Panc1 (cell line): ENCODE measurements at places on chromosomes 6 and 20.
A peak's percentile ranks its signal among the peaks of the same experiment; 100 is the strongest.

- H3K4me1 ChIP-seq: no peaks in the 10 kb centered on the region
- H3K4me3 ChIP-seq: no peak overlapping the region
- H3K27me3 ChIP-seq: no peaks in the 10 kb centered on the region
- no peaks in the 10 kb centered on the region for H3K36me3 ChIP-seq
These were observed 405.9 kb upstream of the SULF2 start for GRCh38 chr20:48191200-48191599.

DNA sequence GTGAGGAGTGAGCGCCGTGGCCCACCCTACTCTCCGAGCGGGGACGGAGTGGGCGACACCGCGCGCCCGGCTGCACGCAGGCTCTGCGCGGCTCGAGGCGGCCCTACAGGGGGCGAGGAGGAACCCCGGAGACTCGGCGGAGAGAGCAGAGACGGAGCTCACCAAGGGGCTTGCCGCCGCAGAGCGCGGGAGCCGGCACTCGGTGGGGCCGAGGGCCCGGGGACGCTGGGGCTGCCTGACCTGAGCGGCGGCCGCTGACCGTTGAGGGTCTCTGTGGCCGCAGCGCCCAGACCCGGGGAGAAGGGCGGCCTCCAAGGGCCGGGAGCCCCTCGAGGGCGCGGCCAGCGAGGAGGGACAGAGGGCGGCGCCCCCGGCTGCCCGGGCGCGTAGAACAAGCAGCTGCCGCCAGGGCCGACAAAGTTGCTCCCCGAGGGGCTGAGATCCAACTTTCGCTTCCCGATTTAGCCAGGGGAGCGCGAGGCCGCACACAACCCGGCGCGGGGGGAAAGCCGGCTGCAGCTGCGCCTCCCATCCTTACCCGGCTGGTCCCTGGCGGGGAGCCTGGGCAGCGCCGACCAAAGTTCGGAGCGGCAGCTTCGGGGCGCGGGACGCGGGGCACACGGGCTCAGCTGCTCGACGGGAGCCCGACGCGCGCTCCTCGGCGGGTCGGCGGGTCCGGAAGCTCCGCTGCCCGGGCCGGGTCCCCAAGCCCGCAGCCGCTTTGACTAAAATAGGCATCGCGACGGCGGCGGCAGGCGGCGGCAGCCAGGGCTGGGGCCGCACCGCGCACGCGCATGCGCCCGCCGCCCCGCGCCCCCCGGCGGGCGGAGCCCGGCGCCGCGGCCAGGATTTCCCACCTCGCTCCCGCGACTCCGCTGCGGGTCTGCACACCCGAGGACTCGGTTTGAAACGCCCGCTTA is 43.1 kb downstream of the POPDC3 start:
- H3K27ac ChIP-seq: peak overlapping the region; percentile 87
- H3K4me3 ChIP-seq: peak overlapping the region; percentile 76
- no peaks in the 10 kb centered on the region for H3K27me3 ChIP-seq
- no peak for DNase-seq

DNA sequence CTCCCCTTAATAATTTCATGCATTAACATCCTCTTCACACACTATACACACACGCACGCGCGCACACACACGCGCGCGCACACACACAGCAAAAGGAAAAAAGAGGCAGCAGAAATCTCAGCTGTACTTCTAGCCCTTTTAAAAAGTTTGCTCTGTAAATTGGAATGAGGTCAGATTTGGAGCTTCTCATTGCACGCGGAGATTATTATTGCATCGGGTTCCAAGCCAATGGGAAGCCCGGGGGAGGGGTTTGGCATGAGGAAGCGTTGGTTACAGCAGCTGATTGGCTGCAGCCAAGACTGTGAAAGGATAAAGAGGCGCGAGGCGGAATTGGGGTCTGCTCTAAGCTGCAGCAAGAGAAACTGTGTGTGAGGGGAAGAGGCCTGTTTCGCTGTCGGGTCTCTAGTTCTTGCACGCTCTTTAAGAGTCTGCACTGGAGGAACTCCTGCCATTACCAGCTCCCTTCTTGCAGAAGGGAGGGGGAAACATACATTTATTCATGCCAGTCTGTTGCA is at the start of gene SOX4:
Gene SOX4 (plus strand): TSS at position 340 of the 515 bp plus-strand sequence. CDS start 784 bp downstream, outside the sequence.
- H3K27ac ChIP-seq: peak within 1 kb of the TSS; percentile 96
- DNase-seq: peak; percentile 82
- no peaks in the 10 kb centered on the region for H3K27me3 ChIP-seq
- peak within 1 kb of the TSS; percentile 95 for H3K4me3 ChIP-seq
- H3K36me3 ChIP-seq: peaks cover 19% of the 10 kb centered on the region
- H3K4me1 ChIP-seq: peaks cover 25% of the 10 kb centered on the region

- 0 out of 2 replicates have a peak overlapping the region, but pooled peaks have one; percentile 2 for H3K27ac ChIP-seq
- no peak for DNase-seq
These were observed 166.5 kb downstream of the VEGFA start for GRCh38 chr6:43936476-43936875.

GRCh38 chr6:98335594-98335993 is 498.8 kb upstream of the POU3F2 start:
- no peak for DNase-seq
- no peak overlapping the region for H3K27ac ChIP-seq
- no peak overlapping the region for H3K4me3 ChIP-seq
- H3K36me3 ChIP-seq: no peaks in the 10 kb centered on the region
- no peaks in the 10 kb centered on the region for H3K4me1 ChIP-seq

DNA sequence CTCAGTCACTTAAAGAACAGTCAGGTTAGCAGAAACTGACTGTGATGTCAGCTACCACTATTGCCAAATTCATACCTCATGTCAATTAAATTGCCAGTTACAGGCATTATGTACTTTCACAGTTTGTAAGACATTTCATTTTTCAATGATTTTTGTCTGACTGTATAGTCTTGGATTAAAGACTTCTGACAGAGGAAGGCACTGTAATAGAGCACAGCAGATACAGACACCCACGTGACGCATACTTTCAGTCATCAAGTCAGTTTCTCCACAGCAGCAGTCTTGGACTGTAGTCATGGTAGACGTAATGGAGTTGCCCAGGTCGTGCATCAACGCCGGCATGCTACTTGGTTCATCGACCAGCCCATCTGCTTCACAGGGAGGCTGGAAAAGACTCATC is 29.5 kb upstream of the ELOVL5 start:
- H3K4me3 ChIP-seq: no peak overlapping the region
- no peak for DNase-seq
- H3K36me3 ChIP-seq: no peaks in the 10 kb centered on the region
- no peak overlapping the region for H3K27ac ChIP-seq
- H3K4me1 ChIP-seq: no peaks in the 10 kb centered on the region

DNA sequence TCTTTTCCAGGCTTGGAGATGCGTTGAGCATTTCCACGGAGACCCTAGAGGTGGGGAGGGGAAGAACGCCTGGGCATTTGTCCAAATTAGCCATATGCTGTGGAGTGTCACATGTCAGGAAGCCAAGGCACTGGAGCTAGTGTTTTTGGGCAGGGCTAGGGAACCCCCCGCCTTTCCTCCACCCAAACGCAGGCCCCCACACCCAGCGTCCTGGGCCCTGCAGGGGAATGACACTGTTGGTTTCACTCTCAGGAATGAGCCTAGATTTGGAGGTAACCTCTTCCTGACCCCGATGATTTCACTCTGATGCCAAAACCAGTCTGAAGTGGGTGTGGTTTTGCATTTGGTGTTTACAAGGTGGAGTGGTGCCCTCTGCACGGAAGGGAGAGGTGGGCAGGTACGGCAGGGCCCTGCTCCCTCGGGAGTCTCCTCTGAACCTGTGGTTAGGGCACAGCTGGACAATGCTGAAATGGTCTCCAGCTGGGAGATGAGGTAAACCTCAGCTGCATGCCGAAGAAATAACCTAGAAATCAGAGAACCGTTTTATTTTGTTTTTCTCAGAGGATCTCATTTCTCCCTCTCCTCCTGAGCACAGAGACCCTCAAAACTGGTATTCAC is 29.5 kb downstream of the MTHFD1L start:
- no peaks in the 10 kb centered on the region; the same call in 1 of the 2 replicates for H3K4me1 ChIP-seq
- no peak for DNase-seq
- H3K4me3 ChIP-seq: no peak overlapping the region
- H3K27ac ChIP-seq: no peak overlapping the region
- no peaks in the 10 kb centered on the region for H3K27me3 ChIP-seq
- peaks cover 11% of the 10 kb centered on the region for H3K36me3 ChIP-seq

DNA sequence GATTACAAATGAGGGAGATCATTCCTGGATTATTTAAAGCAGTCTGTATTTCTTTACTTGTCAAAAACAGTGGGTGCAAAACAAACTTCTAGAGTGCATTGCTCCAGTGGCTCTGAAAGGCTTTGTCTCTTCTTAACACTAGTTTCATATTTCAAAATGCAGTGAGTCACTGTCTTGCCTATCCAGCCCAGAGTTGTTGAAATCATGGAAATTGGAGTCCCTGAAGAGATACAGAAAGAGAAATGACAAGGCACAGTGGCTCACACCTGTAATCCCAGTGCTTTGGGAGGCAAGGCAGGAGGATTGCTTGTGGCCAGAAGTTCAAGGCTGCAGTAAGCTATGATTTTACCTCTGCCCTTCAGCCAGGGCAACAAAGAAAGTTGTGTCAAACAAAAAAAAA is 11.3 kb downstream of the SLC2A12 start:
- H3K4me3 ChIP-seq: no peak overlapping the region
- no peaks in the 10 kb centered on the region for H3K27me3 ChIP-seq
- H3K27ac ChIP-seq: peak overlapping the region; percentile 18; the same call in 1 of the 2 replicates
- peaks cover 8% of the 10 kb centered on the region for H3K4me1 ChIP-seq
- no peak for DNase-seq

GRCh38 chr6:139973669-139974344 is 599.4 kb upstream of the CITED2 start:
- no peaks in the 10 kb centered on the region for H3K36me3 ChIP-seq
- H3K4me3 ChIP-seq: no peak overlapping the region
- H3K27ac ChIP-seq: peak overlapping the region; percentile 69; the same call in 1 of the 2 replicates
- no peak for DNase-seq
- no peaks in the 10 kb centered on the region for H3K27me3 ChIP-seq

DNA sequence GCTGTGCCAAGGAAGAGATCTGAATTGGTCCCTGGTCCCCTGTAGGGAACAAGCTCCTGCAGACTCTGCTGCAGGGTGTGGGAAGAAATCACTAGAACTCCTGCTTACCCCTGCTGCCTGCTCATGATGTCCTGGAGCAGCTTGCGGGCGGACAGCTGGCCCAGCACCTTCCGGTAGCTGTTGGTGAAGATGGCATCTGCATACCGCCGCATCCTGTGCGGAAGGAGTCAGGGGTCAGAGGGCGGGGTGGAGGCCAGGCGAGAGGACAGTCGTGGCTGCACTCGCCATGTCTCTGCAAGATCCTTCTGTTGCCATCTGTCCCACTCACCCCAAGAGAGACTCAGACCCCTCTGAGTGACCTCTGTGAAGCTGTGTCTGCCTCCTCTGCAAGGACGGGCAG is 5.3 kb downstream of the GHRH start:
- DNase-seq: no peak
- no peaks in the 10 kb centered on the region for H3K36me3 ChIP-seq
- peaks cover 4% of the 10 kb centered on the region for H3K27me3 ChIP-seq
- H3K4me1 ChIP-seq: no peaks in the 10 kb centered on the region
- H3K4me3 ChIP-seq: no peak overlapping the region

DNA sequence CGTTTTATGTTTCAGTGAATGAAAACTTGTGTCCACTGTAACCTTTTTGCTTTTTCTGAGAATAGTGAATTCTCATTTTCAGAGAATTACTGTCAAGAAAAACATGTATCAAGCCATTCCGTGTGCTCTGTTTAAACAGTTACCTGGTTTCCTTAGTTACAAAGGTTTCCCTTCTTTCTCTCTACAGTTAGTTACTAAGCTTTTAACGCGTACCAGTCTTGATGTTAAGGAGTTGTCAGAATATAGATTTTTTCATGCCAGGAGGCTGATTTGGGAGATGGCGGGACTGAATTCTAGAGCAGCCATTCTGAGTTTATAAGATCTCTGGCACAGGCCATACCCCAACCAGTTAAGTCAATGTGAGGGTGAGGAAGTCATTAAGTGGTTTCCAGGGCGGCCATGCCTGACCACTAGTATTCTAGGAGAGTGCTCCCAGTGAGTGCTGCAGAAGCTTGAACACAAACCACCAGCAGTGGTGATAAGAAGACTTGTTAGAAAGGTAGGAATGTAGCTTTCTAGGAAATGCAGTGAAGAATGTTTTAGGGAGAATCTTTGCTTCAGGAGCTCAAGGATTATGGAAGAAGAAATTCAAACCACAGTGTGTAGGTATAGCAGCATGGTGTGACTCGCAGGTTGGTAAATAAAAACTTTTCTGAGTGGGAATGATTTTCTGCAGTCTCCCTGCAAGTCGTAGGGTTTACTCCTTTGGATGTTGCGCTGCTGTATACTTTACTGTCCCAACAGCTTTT is 112.9 kb downstream of the JARID2 start:
- no peaks in the 10 kb centered on the region for H3K27me3 ChIP-seq
- H3K27ac ChIP-seq: no peak overlapping the region
- H3K4me3 ChIP-seq: no peak overlapping the region
- H3K4me1 ChIP-seq: no peaks in the 10 kb centered on the region

DNA sequence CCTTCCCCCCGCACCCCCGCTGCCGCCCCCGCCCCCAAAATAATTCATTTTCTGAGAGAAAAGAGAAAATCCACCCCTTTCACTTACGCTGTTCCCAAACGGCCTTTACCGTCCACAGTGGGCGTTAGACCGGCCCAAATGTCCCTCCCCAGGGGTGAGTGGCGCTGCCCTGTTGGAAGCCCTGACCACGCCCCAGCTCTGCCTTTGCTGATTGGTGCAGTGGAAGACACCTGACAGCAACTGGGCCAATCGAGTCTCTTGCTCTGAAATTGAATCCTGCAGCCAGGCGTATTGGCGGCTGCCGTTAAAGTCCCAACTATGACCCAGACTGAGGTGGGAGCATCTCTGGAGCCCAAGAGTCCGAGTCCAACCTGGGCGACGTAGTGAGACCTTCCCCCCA is 15.7 kb downstream of the ZFP64 start:
- H3K27ac ChIP-seq: no peak overlapping the region
- no peaks in the 10 kb centered on the region for H3K4me1 ChIP-seq
- no peaks in the 10 kb centered on the region for H3K36me3 ChIP-seq
- no peaks in the 10 kb centered on the region for H3K27me3 ChIP-seq
- H3K4me3 ChIP-seq: no peak overlapping the region

- no peaks in the 10 kb centered on the region for H3K36me3 ChIP-seq
- no peaks in the 10 kb centered on the region for H3K27me3 ChIP-seq
- no peak for DNase-seq
- no peak overlapping the region for H3K4me3 ChIP-seq
These were observed 94.2 kb downstream of the OLIG3 start for GRCh38 chr6:137399881-137400443.

GRCh38 chr6:170048615-170049256 is 242.1 kb downstream of the DLL1 start:
- peaks cover 3% of the 10 kb centered on the region for H3K27me3 ChIP-seq
- H3K4me3 ChIP-seq: no peak overlapping the region
- no peak for DNase-seq
- H3K27ac ChIP-seq: no peak overlapping the region
- H3K4me1 ChIP-seq: no peaks in the 10 kb centered on the region
